ENCODE measurements at places on chromosomes 5 and 9.

- DNase-seq: no peak
Observed at GRCh38 chr5:3385991-3386519, 209.6 kb upstream of the IRX1 start.

GRCh38 chr9:8259028-8259427 lies 459.4 kb upstream of the DMAC1 start:
- DNase-seq: no peak

DNA sequence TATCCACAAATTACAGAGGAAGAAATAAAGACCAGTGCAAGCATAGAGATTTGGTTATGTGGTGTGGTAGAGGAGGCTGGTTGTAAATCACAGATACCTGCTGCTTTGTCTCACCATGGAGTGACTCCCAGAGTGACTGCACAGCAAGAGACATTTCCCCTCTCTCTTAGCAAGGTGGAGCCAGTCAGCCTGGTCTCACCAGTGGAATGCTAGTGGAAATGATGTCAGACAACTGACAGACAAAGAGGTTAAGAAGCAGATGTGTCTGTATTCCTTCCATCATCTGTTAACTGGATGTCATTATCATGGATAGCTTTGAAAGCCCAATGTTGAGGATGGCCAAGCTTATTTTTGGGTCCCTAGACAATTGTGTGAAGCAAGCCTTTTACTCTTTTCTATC lies 509.4 kb upstream of the SEMA6A start:
- DNase-seq: no peak

- no peak for DNase-seq
Observed at GRCh38 chr5:128111818-128112448, 28.4 kb downstream of the SLC12A2 start.
